ENCODE measurements at places on chromosomes 6 and 20.

GRCh38 chr6:163442336-163442735 is 27.8 kb downstream of the QKI start:
- DNase-seq = no peak
- H3K27ac ChIP-seq = no peak overlapping the region
- peaks cover 10% of the 10 kb centered on the region for H3K36me3 ChIP-seq

GRCh38 chr20:1810926-1811620 is 84.1 kb upstream of the SIRPA start:
- DNase-seq = no peak
- H3K4me3 ChIP-seq = no peak overlapping the region
- H3K36me3 ChIP-seq = peaks cover 3% of the 10 kb centered on the region
- H3K27me3 ChIP-seq = peaks cover 52% of the 10 kb centered on the region
- no peak overlapping the region for H3K27ac ChIP-seq
- H3K4me1 ChIP-seq = no peaks in the 10 kb centered on the region

DNA sequence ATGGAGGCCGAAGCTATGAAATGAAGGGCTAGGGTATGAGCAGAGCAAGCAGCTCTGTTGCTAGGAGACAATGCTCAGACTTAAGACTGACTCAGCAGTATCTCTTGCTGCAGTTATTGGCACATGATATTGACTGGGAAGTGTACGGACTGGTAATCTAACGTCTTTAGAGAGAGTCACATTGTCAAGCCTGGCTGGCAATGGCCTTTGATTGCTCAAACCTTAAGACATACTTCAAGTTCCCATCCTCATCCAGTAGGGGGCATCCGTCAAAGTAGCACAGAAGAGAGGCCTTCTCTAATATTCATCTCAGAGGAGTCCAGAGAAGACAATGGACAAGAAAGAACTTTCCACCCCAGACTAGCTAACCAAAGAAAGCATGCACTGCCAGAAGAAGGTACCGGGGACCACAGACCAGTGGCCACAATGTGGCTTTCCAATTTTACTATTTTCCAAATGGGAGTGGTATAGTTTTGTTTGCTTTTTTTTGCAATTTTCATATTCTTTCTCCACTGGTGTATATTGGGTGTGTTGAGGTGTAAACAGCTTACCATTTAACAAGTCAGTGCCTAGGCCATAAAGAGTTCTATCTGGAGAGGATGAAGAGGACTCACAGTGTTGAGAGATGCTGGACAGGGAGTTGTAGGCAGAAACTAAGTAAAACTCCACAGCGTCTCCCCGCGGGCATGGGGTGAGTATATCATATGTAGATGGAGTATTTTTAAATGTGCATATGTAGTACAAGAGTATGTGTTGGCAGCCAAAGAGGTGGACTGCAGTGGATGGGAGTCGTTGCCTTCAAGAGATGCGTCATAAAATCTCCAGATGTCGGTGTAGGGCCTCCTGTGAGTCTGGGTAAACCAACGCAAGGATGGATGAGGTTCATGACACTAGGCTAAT is 36.7 kb downstream of the LRFN2 start:
- H3K36me3 ChIP-seq = no peaks in the 10 kb centered on the region
- no peaks in the 10 kb centered on the region for H3K27me3 ChIP-seq
- no peak overlapping the region for H3K27ac ChIP-seq
- no peak overlapping the region for H3K4me3 ChIP-seq
- H3K4me1 ChIP-seq = peaks cover 7% of the 10 kb centered on the region

GRCh38 chr20:37901240-37901639 is 1.7 kb upstream of the VSTM2L start:
- no peak for DNase-seq
- no peak overlapping the region for H3K4me3 ChIP-seq
- H3K36me3 ChIP-seq = no peaks in the 10 kb centered on the region
- no peak overlapping the region for H3K27ac ChIP-seq
- peaks cover 79% of the 10 kb centered on the region for H3K27me3 ChIP-seq

DNA sequence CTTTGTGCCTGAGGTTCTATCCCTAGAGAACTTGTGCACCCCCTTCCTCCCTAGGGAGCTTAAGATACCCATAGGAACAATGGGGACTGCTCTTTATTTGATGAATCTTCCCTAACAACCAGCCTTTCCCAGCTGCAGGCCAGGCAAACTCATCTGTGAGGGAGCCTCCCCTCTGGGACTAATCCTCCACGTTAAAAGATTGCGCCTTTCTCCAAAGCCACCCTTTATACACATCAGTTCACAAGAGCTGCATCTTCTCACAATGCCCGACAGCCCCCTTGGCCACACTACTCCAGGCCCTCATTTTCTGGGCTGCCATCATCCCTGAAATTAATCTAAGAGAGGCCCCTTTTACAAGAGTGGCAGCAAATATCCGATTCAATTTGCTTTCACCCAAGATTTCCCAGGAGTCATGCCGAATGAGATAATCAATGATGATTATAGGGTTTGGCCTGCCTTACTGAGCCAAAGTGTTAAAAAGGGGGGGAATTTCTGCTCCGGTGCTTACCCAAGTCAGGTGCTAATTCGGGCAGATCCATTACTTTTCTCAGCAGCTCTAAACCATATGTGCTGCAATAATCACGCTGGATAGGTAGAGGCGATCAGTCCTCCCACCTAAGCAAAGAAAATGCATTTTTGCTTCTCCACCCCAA is 336.5 kb downstream of the KIF16B start:
- DNase-seq = no peak
- H3K4me1 ChIP-seq = no peaks in the 10 kb centered on the region
- no peak overlapping the region for H3K4me3 ChIP-seq
- H3K27me3 ChIP-seq = no peaks in the 10 kb centered on the region
- no peak overlapping the region for H3K27ac ChIP-seq

DNA sequence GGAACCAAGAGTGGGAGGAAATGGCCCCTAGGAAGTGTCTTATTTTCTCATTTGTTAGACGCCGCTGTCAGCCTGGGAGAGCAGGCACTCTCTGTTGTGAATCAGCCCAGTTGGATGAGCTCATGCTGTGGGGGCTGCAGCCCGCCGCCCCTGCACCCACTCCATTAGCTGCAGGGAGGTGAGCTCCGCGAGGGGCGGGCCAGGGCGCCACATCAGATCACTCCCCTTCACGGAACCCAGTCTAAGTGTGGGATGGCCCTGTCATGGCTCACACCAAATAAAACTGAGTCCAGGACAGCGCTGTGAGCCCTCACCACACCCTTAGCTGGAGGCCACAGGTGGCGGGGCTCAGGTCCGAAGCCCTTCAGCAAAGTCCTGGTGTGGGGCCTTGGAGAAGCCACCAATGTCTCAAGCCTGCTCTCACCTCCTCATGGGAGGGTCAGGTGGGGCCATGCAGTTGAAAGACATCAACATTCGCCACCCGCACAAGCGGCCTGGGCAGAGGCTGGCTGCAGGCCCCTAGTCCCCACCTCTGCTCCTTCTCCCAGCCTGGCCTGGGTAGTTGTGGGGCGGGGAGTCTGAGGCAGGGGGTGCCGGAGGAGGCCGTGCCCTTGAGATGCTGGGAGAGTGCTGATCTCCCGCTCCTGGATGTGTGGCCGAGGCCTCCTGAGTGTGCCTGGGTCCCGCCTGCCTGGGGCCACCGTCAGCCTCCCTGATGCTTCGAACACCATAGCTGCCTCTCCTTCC is 66.2 kb upstream of the SLCO4A1 start:
- H3K27ac ChIP-seq = no peak overlapping the region
- H3K36me3 ChIP-seq = no peaks in the 10 kb centered on the region
- no peak for DNase-seq
- peaks cover 7% of the 10 kb centered on the region for H3K4me1 ChIP-seq

GRCh38 chr20:35009665-35010328 is 54.1 kb downstream of the MYH7B start:
- no peak for DNase-seq
- H3K36me3 ChIP-seq = peaks cover 84% of the 10 kb centered on the region
- no peaks in the 10 kb centered on the region for H3K27me3 ChIP-seq
- peaks cover 4% of the 10 kb centered on the region for H3K4me1 ChIP-seq
- H3K27ac ChIP-seq = peak overlapping the region; percentile 62
- H3K4me3 ChIP-seq = no peak overlapping the region

DNA sequence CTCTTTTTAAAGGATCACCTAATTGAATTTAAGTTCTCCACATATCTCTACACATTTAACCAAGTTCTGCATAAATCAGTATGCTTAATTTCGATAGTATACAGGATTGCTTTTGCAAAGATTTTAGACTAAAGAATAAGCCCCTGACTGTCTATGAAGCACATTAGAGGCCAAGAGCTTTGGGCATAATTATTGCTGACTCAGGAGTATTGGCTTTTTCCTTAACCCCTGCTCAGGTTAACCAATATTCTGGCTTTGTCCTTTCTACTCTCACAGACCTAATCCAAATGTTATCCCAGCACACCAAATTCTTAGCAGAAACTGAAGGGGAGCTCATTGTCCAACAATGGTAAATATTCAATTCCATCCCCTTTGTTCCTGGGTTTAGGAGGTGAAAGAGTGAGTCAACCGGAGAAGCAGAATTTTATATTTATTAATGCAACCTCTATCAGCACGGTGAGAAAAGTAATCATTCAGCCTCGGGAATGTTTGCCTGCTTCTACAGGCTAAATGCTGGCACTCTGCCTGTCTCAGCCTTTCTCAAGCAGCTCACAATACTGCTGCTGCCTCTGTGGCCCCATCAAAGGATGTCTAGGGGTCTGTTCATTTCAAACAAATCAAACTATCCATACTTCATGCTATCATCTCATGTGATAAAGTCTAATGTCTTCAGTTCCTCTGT is 125.0 kb downstream of the SIM1 start:
- H3K4me1 ChIP-seq = no peaks in the 10 kb centered on the region
- DNase-seq = no peak
- H3K27ac ChIP-seq = no peak overlapping the region

DNA sequence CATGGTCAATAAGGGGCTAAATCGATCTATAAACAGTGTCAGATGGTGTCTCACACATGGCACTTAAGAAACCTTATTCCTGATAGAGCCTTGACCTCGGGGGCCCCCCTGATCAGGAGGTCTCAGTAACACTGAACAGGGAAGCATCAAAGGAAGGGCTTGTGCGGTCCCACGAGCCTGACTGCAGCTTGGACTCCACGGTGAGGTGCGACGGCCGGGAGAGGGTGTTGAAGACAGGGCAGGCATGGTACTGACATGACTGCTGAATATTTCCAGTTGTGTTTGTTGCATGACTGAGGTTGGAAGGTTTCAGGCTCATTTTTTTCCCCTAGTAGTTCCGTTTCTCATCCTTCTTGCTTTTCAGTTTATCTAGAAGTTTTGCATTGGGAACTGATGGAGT is 107.1 kb upstream of the JAG1 start:
- no peak overlapping the region for H3K4me3 ChIP-seq
- H3K36me3 ChIP-seq = no peaks in the 10 kb centered on the region
- no peak overlapping the region for H3K27ac ChIP-seq
- no peaks in the 10 kb centered on the region for H3K4me1 ChIP-seq
- DNase-seq = no peak

- H3K27ac ChIP-seq = no peak overlapping the region
- H3K4me3 ChIP-seq = no peak overlapping the region
- no peaks in the 10 kb centered on the region for H3K4me1 ChIP-seq
- no peak for DNase-seq
Measured at GRCh38 chr6:88266126-88266525, 100.0 kb upstream of the CNR1 start.

DNA sequence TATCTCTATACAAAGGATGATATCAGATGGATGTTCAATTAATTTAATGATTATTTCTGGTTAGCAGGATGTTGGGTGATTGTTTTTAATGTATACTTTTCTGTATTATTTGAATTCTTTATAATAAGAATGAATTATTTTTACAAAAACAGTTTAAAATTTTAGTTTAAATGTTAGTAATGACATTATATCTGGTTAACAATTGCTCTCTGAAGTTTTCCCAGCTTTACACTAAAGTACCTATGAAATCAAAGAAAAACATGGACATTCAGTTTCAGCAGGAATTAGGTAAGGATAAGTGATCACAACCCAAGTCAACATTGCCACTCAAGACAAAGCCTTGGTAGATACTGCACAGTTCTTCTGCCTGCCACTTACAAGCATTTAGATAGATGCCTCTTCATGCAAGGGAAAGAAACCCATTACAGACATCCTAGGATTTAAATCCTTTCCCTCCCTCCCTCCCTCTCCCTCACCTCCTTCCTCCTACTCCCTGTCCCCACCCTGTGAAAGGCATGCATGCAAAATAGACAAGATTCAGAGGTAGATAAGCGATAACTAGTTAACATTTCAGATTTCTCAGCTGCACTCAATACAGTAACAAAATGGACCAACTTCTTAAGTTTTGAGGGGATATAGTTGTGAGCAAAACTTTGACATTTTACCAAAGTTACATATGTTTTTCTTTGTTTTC is 143.8 kb downstream of the STXBP5 start:
- H3K27me3 ChIP-seq = no peaks in the 10 kb centered on the region
- H3K4me1 ChIP-seq = no peaks in the 10 kb centered on the region
- no peak overlapping the region for H3K4me3 ChIP-seq
- H3K36me3 ChIP-seq = peaks cover 5% of the 10 kb centered on the region
- DNase-seq = no peak

DNA sequence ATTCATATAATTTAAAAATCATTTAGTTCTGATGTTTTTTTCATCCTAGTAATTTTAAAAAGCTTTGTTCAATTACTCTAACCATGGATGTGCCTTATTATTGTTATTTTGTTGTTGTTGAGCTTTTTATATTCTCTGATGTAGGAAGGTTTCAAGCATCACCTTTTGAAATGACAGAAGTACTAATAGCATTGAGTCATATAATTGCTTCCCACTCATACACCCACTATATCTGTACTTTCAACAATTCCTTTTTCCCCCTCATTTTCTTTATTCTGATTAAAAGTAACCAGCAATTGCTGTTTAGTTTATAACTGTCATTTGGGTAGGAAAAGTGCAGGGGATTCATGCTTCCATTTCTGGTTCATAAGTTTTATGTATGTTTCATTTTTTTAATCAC is 38.6 kb downstream of the DNAH8 start:
- peaks cover 6% of the 10 kb centered on the region for H3K27me3 ChIP-seq
- DNase-seq = no peak
- no peak overlapping the region for H3K4me3 ChIP-seq

DNA sequence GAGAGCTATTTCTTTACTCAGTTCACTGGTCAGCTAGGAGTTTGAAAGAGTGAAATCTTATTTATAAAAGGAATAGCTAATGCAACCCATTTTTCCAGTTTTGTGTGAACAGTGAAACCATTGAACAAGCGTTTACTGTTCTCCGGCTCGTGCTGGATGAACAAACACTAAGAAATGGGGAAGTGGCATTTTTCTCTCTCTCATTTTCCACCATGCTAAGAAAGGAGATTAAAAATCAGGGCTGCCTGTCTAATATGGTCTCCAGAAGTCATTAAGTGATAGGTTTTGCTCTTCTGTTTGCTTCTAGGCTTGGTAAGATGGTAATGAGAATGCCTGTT is 774 bp upstream of the SFT2D1 start:
- peaks cover 8% of the 10 kb centered on the region for H3K4me1 ChIP-seq
- peak overlapping the region; percentile 83 for H3K4me3 ChIP-seq
- H3K36me3 ChIP-seq = peaks cover 7% of the 10 kb centered on the region
- no peaks in the 10 kb centered on the region for H3K27me3 ChIP-seq
- H3K27ac ChIP-seq = peak overlapping the region; percentile 87

DNA sequence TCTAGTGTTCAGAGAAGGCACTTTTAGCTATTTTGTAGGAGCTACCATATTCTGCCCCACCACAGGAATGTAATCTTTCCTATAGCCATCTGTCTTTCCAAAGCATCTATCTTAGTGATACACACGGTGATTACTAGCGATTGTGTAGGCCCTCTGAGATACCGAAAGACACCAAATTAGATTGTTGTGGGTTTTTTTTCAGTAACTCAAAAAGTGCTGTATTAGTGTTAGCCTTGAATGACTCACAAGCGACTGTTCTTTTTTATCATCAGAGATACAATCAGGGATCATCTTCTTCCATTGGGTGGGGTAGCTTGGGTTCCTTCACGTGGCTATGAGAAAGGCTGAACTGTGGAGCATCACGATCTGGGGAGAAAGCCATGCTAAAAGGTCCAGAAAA is 160.2 kb downstream of the MTFR2 start:
- no peaks in the 10 kb centered on the region for H3K4me1 ChIP-seq
- peaks cover 3% of the 10 kb centered on the region for H3K36me3 ChIP-seq
- H3K4me3 ChIP-seq = no peak overlapping the region
- no peak overlapping the region for H3K27ac ChIP-seq
- H3K27me3 ChIP-seq = peaks cover 12% of the 10 kb centered on the region

Measured in effector memory CD8-positive, alpha-beta T cell (primary cell).